Naive thymus-derived CD8-positive, alpha-beta T cell (primary cell): ENCODE measurements at places on chromosomes 12 and 14. TPM values are rescaled to one million over a fixed set of nuclear protein-coding genes. Genes with fewer than 3 reads are reported as not detected.

Gene RAD51B
- 27.6 TPM for total RNA-seq

Gene DNAJC22
- total RNA-seq, result not detected

Gene TMEM63C
- total RNA-seq, result 0.66 TPM

Gene KERA
- total RNA-seq, result not detected

Gene GRIP1
- total RNA-seq, result 1.1 TPM

Gene KLRC1
- total RNA-seq, result 4.4 TPM

Gene GPRC5D
- not detected for total RNA-seq

Gene B3GNT4
- not detected for total RNA-seq
